Hematopoietic multipotent progenitor cell treated with erythropoietin and hydrocortisone succinate and interleukin-3 and kit ligand, for 4 days (in vitro differentiated cells): ENCODE measurements at places on chromosomes 5 and 9.
A peak's percentile ranks its signal among the peaks of the same experiment; 100 is the strongest.

DNA sequence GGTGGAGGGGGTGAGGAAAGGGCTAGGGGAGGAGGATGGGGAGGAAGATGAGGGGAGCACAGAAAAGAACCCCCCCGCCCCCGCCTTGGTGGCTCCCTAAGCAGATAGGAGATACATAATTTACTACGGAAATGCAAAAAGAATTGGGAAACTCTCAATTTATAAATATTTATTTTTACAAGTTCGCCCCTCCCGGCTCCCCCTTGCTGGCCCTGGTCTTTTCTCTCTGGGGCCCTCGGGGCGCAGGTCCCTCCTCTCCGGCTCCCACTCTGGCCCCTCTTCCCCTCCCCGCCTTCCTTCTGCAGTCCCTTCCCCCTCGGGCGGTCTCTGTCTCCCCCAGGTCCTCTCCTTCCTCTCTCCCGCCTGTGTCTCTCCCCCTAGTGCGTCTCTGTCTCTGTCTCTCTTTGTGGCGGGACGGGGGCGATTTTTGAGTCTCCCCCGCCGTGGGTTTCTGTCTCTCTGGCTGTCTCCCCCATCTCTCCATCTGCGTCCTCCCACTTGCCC lies 173.6 kb upstream of the IER5L start:
- peak; percentile 26 for DNase-seq

DNA sequence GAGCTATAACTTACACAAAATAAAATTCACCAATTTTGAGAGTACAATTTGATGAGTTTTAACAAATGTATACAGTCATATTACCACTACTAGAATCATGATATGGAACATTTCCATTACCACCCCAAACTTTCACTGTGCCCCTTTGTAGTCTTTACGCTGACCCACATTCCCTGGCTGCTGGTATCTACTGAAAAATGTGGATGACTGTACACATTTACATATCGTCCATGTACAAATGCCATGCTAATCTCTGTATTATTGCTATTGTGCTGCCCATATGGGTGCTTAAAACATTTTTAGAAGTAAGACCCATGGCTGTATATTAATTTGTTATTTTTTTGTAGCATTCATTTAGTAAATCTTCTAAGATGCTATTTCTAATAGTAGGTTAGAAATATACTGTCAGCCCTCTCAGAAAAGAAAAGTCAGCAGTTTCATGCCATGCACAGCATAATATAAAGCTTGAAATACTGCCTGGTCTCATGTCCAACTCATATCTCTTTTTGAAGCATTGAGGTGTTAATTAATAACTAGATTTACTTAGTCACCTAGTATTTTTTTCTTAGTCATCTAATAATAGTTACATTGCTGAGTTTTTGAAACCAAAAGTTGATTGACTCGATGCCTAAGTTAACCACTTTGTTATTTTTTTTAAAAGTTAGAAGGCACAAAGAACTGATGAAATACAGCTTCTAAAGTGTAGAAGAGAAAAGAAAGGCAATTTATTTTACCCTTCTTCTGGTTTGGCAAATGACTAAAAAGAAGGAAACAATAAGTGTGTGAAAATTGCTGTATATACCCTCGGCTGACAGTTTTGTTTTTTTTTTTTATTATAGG lies 188.3 kb upstream of the MEF2C start:
- no peak for DNase-seq

GRCh38 chr5:10695055-10695649 lies 65.9 kb downstream of the DAP start:
- peak; percentile 82 for DNase-seq

DNA sequence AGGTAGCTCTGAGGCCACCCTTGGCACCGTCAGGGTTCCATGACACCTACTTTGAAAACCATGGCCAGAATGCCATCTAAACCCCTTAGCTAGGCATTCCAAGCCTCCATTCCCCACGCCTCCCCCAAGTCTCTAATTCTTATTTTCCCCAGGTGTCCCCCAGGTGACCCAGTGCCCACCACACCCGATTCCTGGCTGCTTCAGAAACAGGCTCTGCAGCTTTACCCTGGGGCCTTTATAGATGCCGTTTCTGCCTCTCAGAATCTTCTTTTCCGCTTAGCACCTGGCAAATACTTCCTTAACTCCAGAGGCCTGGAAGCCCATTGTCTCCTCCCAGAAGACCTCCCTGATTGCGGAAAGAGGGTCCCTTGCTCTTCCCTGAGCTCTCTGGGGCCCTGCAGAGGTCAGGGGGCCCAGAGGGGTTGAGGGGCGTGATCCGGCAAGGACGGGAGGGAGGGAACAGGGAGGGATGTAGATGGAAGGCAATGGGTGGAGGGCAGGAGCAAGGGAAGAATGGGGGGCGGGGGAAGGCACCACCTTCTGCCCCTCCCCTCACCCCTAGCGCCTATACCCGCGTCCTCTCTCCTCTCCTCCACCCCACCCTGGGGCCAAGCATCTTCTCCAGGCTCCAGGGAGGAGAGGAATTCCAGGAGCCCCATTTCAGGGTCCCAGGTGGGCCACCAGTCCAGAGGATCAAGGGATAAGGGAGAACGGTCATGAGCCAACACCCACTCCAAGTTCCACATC lies 12.0 kb upstream of the WDR38 start:
- no peak for DNase-seq

- no peak for DNase-seq
These were observed 5.9 kb downstream of the SURF4 start for GRCh38 chr9:133369933-133370332.

- DNase-seq = no peak
These were observed 22.7 kb downstream of the RCL1 start for GRCh38 chr9:4815381-4815956.

GRCh38 chr5:14824499-14824898 lies 47.1 kb downstream of the ANKH start:
- DNase-seq = no peak

DNA sequence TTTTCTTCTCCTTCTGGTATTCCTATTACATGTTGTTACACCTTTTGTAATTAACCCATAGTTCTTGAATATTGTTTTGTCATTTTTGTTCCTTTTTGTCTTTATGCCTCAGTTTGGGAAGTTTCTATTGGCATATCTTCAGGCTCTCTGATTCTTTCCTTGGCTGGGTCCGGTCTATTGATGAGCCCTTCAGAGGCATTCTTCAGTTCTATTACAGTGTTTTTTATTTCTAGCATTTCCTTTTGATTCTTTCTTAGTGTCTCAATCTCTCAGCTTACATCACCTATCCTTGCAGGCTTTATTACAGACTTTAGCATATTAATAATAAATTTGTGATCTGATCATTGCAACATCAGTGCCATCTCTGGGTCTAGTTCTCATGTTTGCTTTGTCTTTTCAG lies 33.8 kb downstream of the PHF2 start:
- no peak for DNase-seq

GRCh38 chr9:20200991-20201431 lies 412.2 kb upstream of the SLC24A2 start:
- peak; percentile 27 for DNase-seq

DNA sequence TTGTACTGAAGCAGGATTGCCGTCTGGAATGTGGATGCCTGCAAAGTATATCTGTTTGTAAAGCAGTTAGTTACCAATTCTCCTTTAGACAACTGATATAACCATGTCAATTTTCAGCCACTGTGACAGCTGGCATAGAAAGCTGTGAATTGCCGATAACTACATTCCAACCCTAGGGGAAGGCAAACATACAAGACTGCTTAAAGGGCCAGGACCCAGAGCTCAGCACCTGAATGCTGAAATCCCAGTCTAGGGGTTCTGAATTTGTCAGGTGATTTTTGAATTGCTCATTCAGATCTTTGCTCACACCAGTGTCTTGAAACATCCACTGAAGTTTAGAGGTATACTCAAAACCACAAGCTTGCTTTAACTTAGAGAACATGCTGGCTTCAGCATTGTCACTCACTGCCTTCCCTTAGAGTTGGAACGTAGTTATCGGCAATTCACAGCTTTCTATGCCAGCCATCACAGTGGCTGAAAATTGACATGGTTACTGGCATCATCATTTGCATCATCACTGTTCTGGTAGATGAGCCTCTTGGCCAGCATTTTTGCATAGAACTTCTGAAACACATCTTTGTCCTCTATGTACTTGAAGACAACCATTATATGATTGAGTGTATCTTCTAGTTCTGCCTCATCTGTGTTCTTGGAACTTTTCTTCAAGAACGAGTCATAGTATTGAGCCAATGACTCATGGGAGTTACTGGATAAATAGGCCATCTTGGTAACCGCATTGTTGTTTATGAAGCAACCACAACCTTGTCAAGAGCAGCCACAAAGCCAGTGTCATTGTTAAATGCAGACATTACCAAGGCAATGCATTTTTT lies 82.1 kb downstream of the CCDC192 start:
- no peak for DNase-seq

DNA sequence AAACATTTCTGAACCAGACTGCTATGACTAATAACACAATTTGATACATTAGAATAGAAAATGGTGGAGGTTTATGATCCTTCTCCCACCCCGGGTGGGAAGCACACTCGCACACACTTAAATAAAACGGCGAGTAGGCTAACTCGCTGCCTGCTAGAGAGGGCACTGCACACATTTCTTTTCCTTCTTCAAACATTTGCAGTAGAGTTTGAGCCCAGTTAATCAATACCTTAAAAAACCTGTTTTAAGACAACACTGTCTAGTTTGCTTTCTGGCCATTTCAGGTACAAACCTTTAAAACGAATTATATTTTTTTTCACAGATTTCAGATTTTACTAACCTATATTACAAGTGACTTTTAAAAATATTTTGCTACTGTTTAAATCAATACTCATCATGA lies 63.5 kb downstream of the EFNA5 start:
- no peak for DNase-seq

- DNase-seq = no peak
These were observed 26.9 kb downstream of the NEURL1B start for GRCh38 chr5:172667786-172668593.

DNA sequence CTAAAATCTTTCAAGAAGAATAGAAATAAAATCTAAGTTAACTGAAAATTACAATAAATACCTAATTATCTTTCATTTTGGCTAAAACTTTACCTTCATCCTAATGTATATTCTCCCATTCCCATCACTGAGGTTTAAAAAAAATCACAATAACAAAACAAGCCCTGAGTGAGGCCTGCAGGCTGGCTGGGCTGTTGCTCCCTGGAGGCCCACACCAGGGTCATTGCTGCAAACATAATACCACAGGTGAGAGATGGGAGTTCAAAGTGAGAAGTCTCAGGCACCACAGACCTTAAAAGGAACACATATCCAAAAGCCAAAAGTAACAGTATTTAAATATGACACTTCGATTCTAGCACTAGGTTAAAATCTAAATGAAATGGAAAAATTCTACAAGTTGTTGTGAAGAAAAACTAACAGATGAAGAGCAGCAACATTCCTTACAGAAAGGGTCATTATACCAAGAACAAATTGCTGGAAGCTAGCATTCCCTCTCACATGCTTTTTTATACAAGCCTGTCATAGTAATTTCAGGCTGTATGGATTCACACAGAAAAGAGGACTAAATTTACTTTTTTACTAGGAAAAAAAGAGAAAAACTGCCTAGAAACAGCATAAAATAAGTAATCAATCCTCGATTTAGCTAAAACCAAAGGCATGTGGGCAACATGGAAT lies 57.8 kb downstream of the AUH start:
- no peak for DNase-seq

DNA sequence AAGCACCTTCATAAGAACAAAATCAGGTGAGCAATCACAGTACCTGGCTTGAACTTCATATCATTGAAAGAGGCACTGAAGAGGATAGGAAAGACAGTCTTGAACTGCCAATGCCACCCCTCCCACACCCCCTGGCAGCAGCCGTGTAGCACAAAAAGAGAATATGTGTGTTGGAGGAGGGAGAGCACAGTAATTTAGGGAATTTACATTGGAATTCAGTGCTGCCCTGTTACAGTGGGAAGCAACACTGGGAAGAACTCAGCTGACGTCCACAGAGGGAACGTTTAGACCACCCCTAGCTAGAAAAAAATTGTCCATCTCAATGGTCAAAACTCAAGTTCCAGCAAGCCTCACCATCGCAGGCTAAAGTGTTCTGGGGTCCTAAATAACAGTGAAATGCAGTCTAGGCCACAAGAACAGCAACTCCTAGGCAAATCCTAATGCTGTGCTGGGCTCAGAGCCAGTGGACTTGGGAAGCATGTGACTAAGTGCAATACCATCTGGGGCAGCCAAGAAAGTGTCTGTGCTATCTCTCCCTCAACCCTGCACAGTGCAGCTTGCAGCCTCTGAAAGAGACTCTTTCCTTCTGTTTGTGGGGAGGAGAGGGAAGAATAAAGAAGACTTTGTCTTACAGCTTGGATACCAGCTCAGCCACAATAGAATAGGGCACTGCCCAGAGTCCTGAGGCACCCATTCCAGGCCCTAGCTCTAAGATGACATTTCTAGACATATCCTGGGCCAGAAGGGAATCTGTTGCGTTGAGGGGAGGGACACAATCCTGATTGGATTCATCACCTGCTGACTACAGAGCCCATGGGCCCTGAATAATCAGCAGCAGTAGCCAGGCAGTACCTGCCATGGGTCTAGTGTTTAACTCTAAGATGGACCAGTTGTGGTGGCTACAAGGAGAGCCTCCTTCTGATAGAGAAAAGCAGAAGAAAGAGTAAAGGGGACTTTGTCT lies 62.1 kb upstream of the VLDLR start:
- DNase-seq = no peak

DNA sequence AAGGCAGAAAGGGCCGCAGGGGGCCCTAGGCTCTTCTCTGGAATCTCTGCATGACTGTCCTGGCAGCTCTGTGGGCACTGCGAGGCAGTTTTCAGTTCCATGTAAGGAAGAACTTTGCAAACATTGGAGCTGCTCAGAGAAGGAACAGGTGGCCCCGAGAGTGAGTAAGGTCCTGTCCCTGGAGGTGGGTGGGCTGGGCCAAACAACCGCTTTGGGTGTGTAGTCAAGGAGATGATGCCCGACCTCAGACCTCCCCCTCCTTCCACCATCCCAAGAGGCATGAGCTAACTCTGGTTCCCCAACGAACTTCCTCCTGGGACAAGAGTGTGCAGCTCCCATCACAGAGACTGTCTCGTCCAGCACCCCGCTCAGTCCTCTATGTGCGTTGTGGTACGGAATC lies 20.5 kb downstream of the CSF1R start:
- DNase-seq = no peak

DNA sequence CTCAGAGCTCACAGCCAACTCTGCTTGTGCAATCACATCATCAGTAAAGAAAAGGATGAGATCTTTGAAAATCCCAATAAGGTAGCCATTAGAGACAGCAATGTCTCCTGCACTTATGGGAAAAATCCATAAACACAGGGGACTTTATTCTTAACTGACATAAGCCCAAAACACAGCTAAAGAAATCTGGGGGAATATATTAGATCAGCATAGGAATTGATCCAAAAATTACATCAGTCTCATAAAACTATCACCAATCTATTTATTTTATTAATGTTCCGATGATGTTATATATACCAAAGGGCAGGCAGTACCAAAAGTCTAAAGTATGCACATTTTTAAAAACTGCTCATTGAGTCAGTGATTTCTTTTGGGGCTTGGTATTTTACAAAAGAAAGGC lies 6.9 kb downstream of the MRPS27 start:
- no peak for DNase-seq

DNA sequence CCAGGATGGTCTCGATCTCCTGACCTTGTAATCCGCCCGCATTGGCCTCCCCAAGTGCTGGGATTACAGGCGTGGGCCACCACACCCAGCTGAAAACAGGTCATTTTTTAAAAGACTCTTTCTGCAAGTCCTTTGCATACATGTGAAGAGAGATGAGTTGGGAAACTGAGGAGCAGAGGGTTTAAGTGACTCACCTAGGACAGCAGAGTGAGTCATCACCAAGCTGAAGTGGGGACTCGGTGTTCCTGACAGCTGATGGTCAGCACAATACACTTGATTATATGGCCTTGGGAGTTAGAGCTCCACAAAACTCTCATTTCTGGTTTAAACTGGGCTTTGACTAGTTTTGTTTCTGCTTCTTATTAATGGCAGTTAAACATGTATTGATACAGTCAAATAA lies 38.1 kb upstream of the SSBP2 start:
- DNase-seq = no peak

GRCh38 chr5:59673438-59674058 lies 220.0 kb downstream of the PDE4D start:
- DNase-seq = peak; percentile 77
